H1 (cell line): ENCODE measurements at places on chromosomes 13 and 19. TPM values are rescaled to one million over a fixed set of nuclear protein-coding genes. Genes with fewer than 3 reads are reported as not detected.
A peak's percentile ranks its signal among the peaks of the same experiment; 100 is the strongest.

DNA sequence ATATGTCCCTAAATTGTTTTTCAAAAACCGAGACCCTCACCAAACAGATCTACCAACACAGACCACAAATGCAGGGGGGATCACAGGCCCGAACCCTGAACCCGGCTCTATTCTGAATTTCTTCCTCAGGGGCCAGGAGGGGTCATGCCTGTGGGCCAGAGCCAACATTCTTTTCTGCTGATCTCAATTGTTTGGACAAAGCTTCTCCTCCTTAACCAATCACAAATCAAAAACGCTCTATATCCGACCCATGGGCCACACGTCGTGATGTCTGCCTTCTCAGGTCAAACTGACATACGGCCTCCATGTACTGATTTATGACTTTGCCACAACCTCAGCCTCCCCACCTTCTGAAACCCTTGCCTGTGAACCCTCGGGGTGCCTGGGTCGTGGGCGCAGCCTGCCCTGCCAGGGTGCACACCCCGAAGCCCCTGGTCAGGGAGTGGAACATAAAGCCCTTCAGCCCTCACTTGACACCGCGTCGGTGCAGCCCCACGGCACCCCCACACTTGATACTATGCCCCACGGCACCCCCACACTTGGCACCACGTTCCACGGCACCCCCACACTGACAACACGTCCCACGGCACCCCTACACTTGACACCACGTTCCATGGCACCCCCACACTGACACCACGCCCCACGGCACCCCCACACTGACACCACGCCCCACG is 58.4 kb upstream of the C13orf46 start:
- H3K36me3 ChIP-seq, result no peaks in the 10 kb centered on the region
- no peaks in the 10 kb centered on the region for H3K27me3 ChIP-seq
- no peak overlapping the region for H3K4me3 ChIP-seq
- no peak overlapping the region for H3K27ac ChIP-seq
- no peaks in the 10 kb centered on the region for H3K4me1 ChIP-seq

DNA sequence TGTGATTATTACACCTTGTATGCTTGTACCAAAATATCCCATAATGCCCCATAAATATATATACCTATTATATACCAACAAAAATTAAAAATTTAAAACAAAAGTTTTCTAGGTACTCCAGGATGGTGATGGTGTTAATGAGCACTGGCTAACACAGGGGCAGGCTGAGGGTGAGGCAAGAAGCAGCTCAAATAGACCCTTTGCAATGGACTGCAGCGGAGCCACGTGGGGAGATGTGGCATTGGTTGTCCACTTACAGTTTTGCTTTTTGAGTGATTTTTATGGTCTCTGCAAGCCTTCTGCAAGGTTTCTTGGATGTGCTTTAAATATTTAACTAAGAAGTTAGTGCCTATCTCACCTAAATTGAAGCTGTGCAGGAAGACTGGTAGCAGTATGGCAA is 132.9 kb downstream of the RAP2A start:
- H3K36me3 ChIP-seq, result no peaks in the 10 kb centered on the region
- H3K27ac ChIP-seq, result no peak overlapping the region
- no peak for DNase-seq
- H3K4me3 ChIP-seq, result no peak overlapping the region
- H3K4me1 ChIP-seq, result peaks cover 3% of the 10 kb centered on the region

GRCh38 chr19:41883463-41883820 is 458 bp downstream of the ARHGEF1 start:
- no peak overlapping the region for H3K27ac ChIP-seq
- H3K36me3 ChIP-seq, result no peaks in the 10 kb centered on the region
- peaks cover 16% of the 10 kb centered on the region for H3K27me3 ChIP-seq
- H3K4me1 ChIP-seq, result peaks cover 21% of the 10 kb centered on the region
- peak overlapping the region; percentile 97 for H3K4me3 ChIP-seq

DNA sequence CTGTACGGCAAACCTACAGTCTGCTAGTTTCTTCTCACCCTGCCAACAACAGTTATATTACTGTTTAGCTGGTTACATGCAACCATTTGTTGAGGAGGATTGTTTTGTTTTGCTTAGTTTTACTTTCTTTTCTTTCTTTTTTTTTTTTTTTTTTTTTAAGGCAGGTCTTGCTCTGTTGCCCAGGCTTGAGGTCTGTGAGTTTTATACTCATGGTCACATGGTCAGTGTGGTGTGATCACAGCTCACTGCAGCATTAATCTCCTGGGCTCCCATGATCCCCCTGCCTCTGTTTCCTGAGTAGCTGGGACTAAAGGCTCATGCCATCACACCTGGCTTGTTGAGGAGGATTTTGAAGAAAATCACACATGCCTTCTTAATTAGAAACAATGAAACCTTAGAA is 505.6 kb downstream of the GPC5 start:
- H3K4me3 ChIP-seq, result no peak overlapping the region
- no peaks in the 10 kb centered on the region for H3K36me3 ChIP-seq
- H3K4me1 ChIP-seq, result no peaks in the 10 kb centered on the region
- DNase-seq, result no peak
- H3K27ac ChIP-seq, result no peak overlapping the region

- H3K27me3 ChIP-seq, result no peaks in the 10 kb centered on the region
- H3K4me1 ChIP-seq, result peaks cover 5% of the 10 kb centered on the region
- peak; percentile 59 for DNase-seq
- H3K27ac ChIP-seq, result no peak overlapping the region
These were observed 774 bp upstream of the HOMER3 start for GRCh38 chr19:18941628-18942354.

Gene ZNF541
- total RNA-seq, result 0.50 TPM in 1 of 2 replicates, not detected in the other

Gene SLC46A3
- total RNA-seq, result 0.31 and 0.39 TPM in 2 replicates

Gene CASP14
- not detected in 2 replicates for total RNA-seq

DNA sequence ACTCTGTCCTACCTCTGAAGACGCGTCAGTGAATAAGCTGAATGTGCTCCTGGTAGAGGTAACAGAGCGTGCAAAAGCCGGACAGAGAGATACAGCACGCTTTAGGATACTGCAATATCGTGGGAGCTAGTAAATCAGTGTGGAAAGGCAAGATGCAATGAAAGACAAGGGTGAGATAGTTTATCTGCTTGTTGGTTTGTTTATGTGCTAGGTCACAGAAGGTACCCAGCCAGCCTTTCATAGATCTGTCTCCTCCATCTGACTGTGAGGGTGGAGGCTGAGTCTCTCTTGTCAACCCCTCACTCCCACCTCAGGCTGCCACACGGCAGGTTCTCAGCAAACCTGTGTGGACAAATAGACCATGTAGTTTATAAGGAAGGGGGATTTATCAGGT is 904 bp upstream of the GIPC1 start:
- no peak for DNase-seq
- H3K36me3 ChIP-seq, result no peaks in the 10 kb centered on the region
- no peaks in the 10 kb centered on the region for H3K27me3 ChIP-seq
- H3K27ac ChIP-seq, result no peak overlapping the region

GRCh38 chr19:10005632-10006334 is 4.5 kb downstream of the COL5A3 start:
- DNase-seq, result no peak
- no peaks in the 10 kb centered on the region for H3K36me3 ChIP-seq

Gene PCSK4
- total RNA-seq, result 9.7 and 9.8 TPM in 2 replicates

GRCh38 chr19:32976223-32976805 is 4.3 kb downstream of the FAAP24 start:
- H3K4me1 ChIP-seq, result no peaks in the 10 kb centered on the region
- peaks cover 5% of the 10 kb centered on the region for H3K36me3 ChIP-seq
- no peak overlapping the region for H3K4me3 ChIP-seq
- H3K27ac ChIP-seq, result no peak overlapping the region
- H3K27me3 ChIP-seq, result no peaks in the 10 kb centered on the region

Gene ZNF525
- total RNA-seq, result 58.0 and 63.4 TPM in 2 replicates

DNA sequence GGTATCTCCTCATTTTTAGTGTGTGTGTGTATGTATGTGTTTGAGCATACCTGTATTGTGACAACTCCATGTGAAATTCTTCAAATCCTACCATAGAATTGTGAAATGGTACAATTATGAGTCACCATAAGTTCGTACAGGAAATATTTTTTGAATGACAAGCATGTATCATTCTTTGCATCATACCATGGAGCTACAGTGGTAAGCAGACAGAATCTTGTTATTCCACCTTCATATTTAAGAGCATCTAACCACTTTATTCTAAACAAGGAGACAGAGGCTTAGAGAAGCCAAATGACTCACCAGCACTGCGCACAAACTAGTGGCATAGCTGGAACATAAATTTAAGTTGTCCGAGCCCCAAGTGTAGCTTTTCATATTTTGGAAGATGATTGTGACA is 4.5 kb upstream of the EPSTI1 start:
- no peaks in the 10 kb centered on the region for H3K36me3 ChIP-seq
- no peak for DNase-seq
- H3K4me3 ChIP-seq, result no peak overlapping the region
- H3K27ac ChIP-seq, result no peak overlapping the region

DNA sequence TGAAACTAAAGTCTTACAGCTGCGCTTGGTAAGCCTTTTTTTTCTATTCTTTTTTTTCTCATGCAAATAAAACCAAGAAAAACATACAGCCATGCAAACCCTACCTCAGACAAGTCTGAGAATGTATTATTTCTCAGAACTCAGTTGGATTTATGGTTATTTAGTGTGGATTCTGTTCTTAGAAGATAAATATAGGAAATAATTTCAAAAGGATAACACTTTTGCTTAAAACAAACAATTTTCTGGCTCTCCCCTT is 40.7 kb upstream of the TNFSF11 start:
- no peaks in the 10 kb centered on the region for H3K4me1 ChIP-seq
- H3K36me3 ChIP-seq, result no peaks in the 10 kb centered on the region
- no peak overlapping the region for H3K4me3 ChIP-seq

DNA sequence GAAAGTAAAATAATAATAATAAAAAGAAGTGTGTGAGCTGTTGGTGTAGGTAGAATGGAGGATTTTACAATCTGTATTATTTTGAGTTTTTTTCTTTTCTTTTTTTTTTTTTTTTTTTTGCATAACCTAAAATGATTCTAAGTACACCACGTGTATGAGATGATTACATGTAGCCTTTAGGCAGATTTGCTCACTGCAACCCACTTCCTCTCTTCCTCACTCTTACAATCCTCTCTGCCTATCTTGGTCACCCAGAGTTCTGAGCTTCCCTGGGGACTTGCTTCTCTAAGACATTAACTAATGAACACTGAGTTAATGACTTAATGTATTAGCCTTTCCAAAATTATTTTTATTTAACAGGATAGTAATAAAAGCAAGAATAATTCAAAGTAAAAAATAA is 1169.6 kb downstream of the EFNB2 start:
- no peaks in the 10 kb centered on the region for H3K36me3 ChIP-seq
- no peaks in the 10 kb centered on the region for H3K4me1 ChIP-seq
- no peak overlapping the region for H3K4me3 ChIP-seq
- H3K27ac ChIP-seq, result no peak overlapping the region

- no peaks in the 10 kb centered on the region for H3K36me3 ChIP-seq
- no peak for DNase-seq
- H3K4me3 ChIP-seq, result no peak overlapping the region
- H3K4me1 ChIP-seq, result no peaks in the 10 kb centered on the region
- H3K27ac ChIP-seq, result no peak overlapping the region
These were observed 264.0 kb downstream of the ENOX1 start for GRCh38 chr13:43522788-43523187.

GRCh38 chr13:52849291-52850071 is 1.0 kb upstream of the PCDH8 start:
- peak; percentile 55 for DNase-seq
- H3K36me3 ChIP-seq, result no peaks in the 10 kb centered on the region; the same call in 1 of the 2 replicates
- peaks cover 48% of the 10 kb centered on the region for H3K27me3 ChIP-seq

Gene SWSAP1
- 3.1 and 3.2 TPM in 2 replicates for total RNA-seq

GRCh38 chr19:43780706-43781525 is at the start of gene KCNN4:
Gene KCNN4, minus strand, starts transcription at chr19:43780973. Its CDS starts 112 bp downstream, at chr19:43780861.
- no peak within 1 kb of the TSS for H3K27ac ChIP-seq
- H3K36me3 ChIP-seq, result no peaks in the 10 kb centered on the region
- peaks cover 9% of the 10 kb centered on the region for H3K4me1 ChIP-seq
- no peak for DNase-seq
- H3K27me3 ChIP-seq, result no peaks in the 10 kb centered on the region

Gene SIGLEC8
- not detected in 2 replicates for total RNA-seq

Gene DKKL1
- 2.6 and 3.1 TPM in 2 replicates for total RNA-seq

GRCh38 chr19:16628984-16629691 is 1.1 kb upstream of the MED26 start:
- H3K4me3 ChIP-seq, result peak overlapping the region; percentile 99
- H3K27ac ChIP-seq, result peak overlapping the region; percentile 26; the same call in 1 of the 2 replicates
- no peak for DNase-seq
- H3K36me3 ChIP-seq, result peaks cover 6% of the 10 kb centered on the region

GRCh38 chr19:21749090-21749489 is 18.3 kb downstream of the ZNF100 start:
- H3K4me3 ChIP-seq, result no peak overlapping the region
- no peaks in the 10 kb centered on the region for H3K27me3 ChIP-seq
- peaks cover 18% of the 10 kb centered on the region for H3K36me3 ChIP-seq
- no peak overlapping the region for H3K27ac ChIP-seq
- H3K4me1 ChIP-seq, result no peaks in the 10 kb centered on the region

DNA sequence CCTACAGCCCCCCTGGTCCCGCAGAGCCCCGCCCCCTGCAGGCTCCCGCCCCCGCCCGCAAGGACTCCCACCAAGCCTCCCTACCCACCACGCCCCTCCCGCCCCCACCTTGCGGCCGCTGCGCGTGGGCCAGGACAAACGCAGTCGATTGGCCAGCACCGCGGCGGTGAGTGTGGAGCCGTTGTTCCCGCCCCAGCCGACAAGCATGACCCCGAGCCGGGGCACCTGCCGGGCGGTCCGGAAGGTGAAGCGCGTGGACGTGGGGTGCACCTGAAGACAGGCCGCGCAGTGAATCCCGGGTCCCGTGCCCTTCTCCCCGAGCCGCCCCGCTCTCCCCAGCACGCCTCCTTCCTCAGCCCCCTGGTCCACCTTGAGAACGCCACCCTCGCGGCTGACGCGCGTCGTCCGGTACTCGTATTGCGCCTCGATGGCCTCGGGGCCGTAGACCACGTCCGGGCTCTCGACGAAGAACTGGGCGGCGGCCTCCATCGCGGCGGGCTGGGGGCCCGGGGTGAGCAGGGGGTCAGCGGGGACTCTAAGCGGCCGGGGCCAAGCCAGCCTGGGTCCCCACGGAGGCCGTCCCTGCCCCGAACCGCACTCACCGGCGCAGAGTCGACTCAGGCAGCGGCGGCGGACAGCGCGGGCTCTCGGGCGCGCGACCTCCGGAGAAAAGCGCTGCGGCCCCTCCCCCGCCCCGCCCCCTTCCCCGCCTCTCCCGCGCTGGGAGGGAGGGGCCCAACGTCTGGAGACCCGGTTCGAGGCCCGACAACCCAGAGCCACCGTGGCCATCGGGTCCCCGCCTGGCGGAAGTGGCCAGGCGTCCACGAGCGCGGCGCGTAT is at the start of gene ISYNA1:
ISYNA1 (minus strand) TSS at position 643 of the 840 bp plus-strand sequence; CDS start at position 489, 154 bp downstream.
- H3K4me3 ChIP-seq, result peak within 1 kb of the TSS; percentile 70
- peak within 1 kb of the TSS; percentile 58; the same call in 1 of the 2 replicates for H3K27ac ChIP-seq
- no peaks in the 10 kb centered on the region for H3K27me3 ChIP-seq
- peaks cover 13% of the 10 kb centered on the region; the same call in 1 of the 2 replicates for H3K36me3 ChIP-seq

Gene ZIM2
- total RNA-seq, result not detected in 2 replicates

DNA sequence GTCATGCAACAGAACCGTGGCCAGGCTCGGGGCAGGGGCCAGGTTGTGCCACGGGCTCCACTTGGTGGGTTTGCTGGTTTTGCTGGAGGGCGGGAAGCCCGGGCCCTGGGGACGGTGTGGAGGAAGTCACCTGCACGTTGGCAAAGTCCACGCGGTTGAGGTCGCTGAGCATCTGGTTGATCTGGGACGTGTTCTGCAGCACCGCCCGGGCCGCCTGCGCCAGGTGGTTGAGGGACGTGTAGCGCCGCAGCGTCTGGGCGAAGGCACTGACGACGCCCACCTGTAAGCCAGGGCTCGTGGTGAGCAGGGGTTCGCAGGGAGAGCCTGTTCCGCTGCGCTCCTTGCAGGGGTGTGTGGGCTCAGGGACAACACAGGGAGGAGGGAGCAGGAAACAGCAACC is 24.7 kb upstream of the RANBP3 start:
- DNase-seq, result no peak
- H3K27ac ChIP-seq, result no peak overlapping the region
- H3K4me1 ChIP-seq, result no peaks in the 10 kb centered on the region
- H3K27me3 ChIP-seq, result no peaks in the 10 kb centered on the region; the same call in 1 of the 2 replicates
- H3K4me3 ChIP-seq, result no peak overlapping the region
- no peaks in the 10 kb centered on the region for H3K36me3 ChIP-seq
